ENCODE measurements at places on chromosomes 1 and 21.

DNA sequence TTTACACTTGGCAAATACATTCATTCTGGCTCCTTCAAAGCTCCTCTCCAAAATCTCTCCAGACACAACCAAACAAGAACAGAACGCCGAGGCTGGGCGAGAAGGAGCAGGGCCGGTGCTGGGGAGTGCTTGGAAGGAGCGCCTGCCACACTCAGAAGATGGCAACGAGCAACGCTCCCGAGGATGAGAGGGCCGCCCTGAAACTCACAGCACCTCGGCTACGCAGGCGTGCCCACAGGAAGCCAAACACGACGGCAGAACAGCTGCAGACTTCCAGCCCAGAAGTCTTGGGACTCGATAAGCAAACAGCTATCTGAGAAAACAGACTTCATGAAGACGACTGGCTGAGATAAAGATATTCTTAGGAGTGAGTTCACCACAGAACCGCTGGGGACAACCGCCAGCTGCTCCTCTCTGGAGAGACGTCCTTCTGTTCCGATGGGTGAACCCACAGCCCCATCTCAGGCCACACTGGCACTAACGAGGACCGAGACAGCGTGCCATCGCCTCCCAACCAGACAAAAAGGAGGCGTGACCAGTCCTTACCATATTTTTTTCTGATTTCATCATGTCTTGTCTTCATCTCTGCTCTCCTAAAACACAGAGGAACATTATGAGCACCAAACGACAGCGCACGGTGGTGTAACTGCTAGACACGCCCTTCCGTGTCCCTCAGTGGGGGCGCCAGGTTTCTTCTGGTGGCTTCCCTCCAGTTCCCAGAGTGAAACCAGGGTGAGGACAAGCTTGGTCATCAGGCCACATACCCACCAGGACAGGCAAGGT is 18.6 kb downstream of the PTTG1IP start:
- H3K4me1 ChIP-seq, result no peaks in the 10 kb centered on the region
- peaks cover 92% of the 10 kb centered on the region for H3K36me3 ChIP-seq
- no peaks in the 10 kb centered on the region for H3K27me3 ChIP-seq
- H3K4me3 ChIP-seq, result no peak overlapping the region
- H3K27ac ChIP-seq, result no peak overlapping the region

GRCh38 chr1:16181887-16182719 is 26.2 kb upstream of the EPHA2 start:
- H3K4me3 ChIP-seq, result peak overlapping the region; percentile 21
- no peaks in the 10 kb centered on the region for H3K27me3 ChIP-seq
- DNase-seq, result peak; percentile 97
- H3K4me1 ChIP-seq, result peaks cover 46% of the 10 kb centered on the region
- H3K27ac ChIP-seq, result peak overlapping the region; percentile 84
- H3K36me3 ChIP-seq, result no peaks in the 10 kb centered on the region

GRCh38 chr1:66370462-66370971 is 163.4 kb upstream of the SGIP1 start:
- H3K36me3 ChIP-seq, result peaks cover 45% of the 10 kb centered on the region
- no peak for DNase-seq
- H3K27ac ChIP-seq, result peak overlapping the region; percentile 12
- no peak overlapping the region for H3K4me3 ChIP-seq
- peaks cover 50% of the 10 kb centered on the region for H3K4me1 ChIP-seq
- no peaks in the 10 kb centered on the region for H3K27me3 ChIP-seq

GRCh38 chr1:90824551-90824950 is 107.4 kb upstream of the BARHL2 start:
- no peak for DNase-seq
- H3K36me3 ChIP-seq, result no peaks in the 10 kb centered on the region
- no peaks in the 10 kb centered on the region for H3K4me1 ChIP-seq
- no peaks in the 10 kb centered on the region for H3K27me3 ChIP-seq
- no peak overlapping the region for H3K4me3 ChIP-seq

- no peak overlapping the region for H3K27ac ChIP-seq
- DNase-seq, result no peak
- H3K36me3 ChIP-seq, result no peaks in the 10 kb centered on the region
- H3K4me3 ChIP-seq, result no peak overlapping the region
Observed at GRCh38 chr1:3159121-3159520, 90.1 kb downstream of the PRDM16 start.
